ENCODE measurements at places on chromosomes 12 and 14. TPM values are rescaled to one million over a fixed set of nuclear protein-coding genes. Genes with fewer than 3 reads are reported as not detected.

TTC9 gene
- 3.5 TPM for total RNA-seq

PLCZ1 gene
- total RNA-seq = not detected

GPR137C gene
- total RNA-seq = 0.97 TPM

KRR1 gene
- total RNA-seq = 44.3 TPM

GUCY2C gene
- 0.11 TPM for total RNA-seq

SFSWAP gene
- total RNA-seq = 26.5 TPM

CELA1 gene
- not detected for total RNA-seq

All from articular chondrocyte of knee joint (primary cell).